Activated naive CD4-positive, alpha-beta T cell treated with anti-CD3 and anti-CD28 coated beads for 36 hours (primary cell): ENCODE measurements at places on chromosomes 5 and 9. TPM values are rescaled to one million over a fixed set of nuclear protein-coding genes. Genes with fewer than 3 reads are reported as not detected.

DNA sequence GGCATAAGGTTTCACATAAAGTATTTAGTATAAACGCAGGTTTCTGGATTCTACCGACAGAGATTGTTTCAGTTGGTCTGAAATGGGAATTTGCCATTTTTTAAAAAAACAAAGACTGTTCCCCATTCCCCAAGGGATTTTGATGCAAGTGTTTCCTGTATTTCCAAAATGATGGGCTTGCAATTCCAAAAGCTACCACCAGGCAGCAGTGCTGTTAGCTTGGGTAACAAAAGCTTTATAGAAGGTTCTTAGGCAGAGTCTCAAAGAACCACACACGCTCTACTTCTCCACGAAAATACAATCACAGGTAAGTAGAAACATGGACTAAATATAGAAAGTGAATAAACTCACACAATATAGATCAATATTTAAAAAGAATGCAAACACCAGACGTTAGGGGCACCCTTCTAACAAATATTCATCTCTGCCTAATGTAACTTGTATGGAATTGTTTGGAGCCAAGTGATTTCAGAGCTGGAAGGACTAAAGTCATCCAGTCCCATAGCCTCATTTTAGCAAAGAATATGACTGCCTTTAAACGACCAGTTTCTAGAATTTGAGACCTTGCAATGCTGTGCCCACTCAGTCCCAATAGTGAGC is 154.3 kb downstream of the SPOCK1 start:
- no peak overlapping the region for H3K4me3 ChIP-seq
- H3K4me1 ChIP-seq = no peaks in the 10 kb centered on the region
- no peaks in the 10 kb centered on the region for H3K36me3 ChIP-seq
- peak; percentile 28 for DNase-seq
- no peak overlapping the region for H3K27ac ChIP-seq

DNA sequence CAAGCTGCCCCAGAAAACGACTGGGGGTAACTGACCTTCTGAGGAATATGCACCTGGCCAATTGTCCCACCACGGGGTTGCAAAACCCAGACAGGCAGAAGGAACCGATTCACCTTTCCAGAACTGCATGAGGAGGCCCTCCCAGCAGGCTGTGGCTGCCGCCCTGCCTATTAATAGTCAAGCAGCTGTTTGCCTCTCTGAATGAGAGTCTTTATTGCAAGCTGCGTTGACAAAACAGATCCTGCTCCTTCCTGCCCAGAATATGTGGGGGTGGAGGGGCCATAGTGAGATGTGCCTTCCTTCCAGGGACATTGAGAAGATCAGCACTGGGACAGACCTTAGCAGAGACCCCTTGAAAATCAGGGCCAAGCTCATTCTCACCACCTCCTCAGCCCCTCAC is 18.3 kb upstream of the TCOF1 start:
- no peaks in the 10 kb centered on the region for H3K27me3 ChIP-seq
- H3K27ac ChIP-seq = no peak overlapping the region
- no peak for DNase-seq

DNA sequence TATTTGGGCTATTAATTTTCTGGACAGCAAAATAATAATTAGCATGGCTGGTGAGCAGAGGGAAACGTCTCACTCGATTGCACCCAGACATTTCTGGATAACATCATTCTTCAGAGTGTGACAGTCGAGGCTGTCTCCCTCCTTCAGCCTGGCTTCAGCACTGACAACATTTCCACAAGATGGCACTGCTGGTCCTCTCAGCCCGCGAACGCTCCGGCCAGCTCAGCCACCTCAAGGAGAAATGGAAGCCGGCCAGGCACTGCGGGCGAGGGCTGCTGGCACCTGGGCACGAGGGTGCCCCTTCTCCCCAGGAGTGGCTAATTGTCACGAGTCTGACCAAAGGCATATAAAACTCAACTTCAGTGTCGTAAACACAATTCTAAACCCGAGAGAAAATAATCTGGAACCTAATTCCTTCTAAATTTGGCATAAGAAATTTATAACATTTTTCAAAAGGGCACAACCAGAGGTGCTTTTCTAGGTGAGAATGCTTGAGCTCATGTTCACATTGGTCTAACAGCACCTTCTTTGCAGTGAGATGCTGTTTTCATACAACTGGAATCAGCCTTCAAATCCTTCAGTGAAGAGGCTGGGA is 65.9 kb downstream of the DAP start:
- H3K27ac ChIP-seq = no peak overlapping the region
- no peaks in the 10 kb centered on the region for H3K36me3 ChIP-seq
- no peaks in the 10 kb centered on the region for H3K27me3 ChIP-seq
- peaks cover 39% of the 10 kb centered on the region for H3K4me1 ChIP-seq
- peak; percentile 56 for DNase-seq

GRCh38 chr9:19496321-19497050 is 87.7 kb downstream of the ACER2 start:
- H3K4me3 ChIP-seq = no peak overlapping the region
- H3K27me3 ChIP-seq = peaks cover 5% of the 10 kb centered on the region
- peaks cover 20% of the 10 kb centered on the region for H3K4me1 ChIP-seq
- DNase-seq = no peak

- H3K36me3 ChIP-seq = no peaks in the 10 kb centered on the region
- H3K27me3 ChIP-seq = no peaks in the 10 kb centered on the region
Measured at GRCh38 chr9:123359546-123359945, 3.5 kb downstream of the CRB2 start.

TSSK1B gene
- total RNA-seq = not detected

ABLIM3 gene
- not detected for total RNA-seq

GRCh38 chr5:180779985-180780610 is 22.5 kb downstream of the MGAT1 start:
- no peak overlapping the region for H3K27ac ChIP-seq
- no peaks in the 10 kb centered on the region for H3K36me3 ChIP-seq
- H3K4me3 ChIP-seq = no peak overlapping the region
- no peaks in the 10 kb centered on the region for H3K27me3 ChIP-seq
- no peak for DNase-seq

GRCh38 chr5:154444556-154445421 is 1.0 kb upstream of the SAP30L start:
- H3K27me3 ChIP-seq = no peaks in the 10 kb centered on the region
- peaks cover 36% of the 10 kb centered on the region for H3K4me1 ChIP-seq
- H3K27ac ChIP-seq = peak overlapping the region; percentile 92
- peaks cover 31% of the 10 kb centered on the region for H3K36me3 ChIP-seq
- DNase-seq = peak; percentile 23
- H3K4me3 ChIP-seq = peak overlapping the region; percentile 98

- H3K4me1 ChIP-seq = no peaks in the 10 kb centered on the region
- H3K36me3 ChIP-seq = no peaks in the 10 kb centered on the region
- H3K27me3 ChIP-seq = peaks cover 4% of the 10 kb centered on the region
- DNase-seq = no peak
- no peak overlapping the region for H3K4me3 ChIP-seq
Measured at GRCh38 chr5:57906671-57907070, 424.1 kb upstream of the ACTBL2 start.

DNA sequence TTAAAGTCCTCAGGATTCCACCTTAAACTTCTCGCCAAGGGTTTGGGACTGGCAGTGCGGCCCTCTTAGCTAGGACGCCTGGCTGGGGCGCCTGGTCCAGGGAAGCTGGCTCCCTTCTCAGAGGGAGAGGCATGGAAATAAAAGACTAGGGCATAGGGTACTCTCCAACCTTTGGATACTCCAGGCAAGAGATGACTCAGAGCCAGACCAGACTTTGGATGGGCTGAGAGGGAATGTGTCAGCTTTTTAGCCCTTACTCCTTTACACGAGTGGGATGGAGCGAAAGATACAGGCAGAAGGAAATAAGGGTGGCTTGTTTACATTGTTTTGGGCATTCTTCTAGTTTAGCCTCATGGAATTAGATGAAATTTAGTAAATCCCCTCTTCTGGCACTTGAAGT is 48.2 kb downstream of the IL31RA start:
- peaks cover 25% of the 10 kb centered on the region for H3K4me1 ChIP-seq
- H3K27me3 ChIP-seq = peaks cover 2% of the 10 kb centered on the region
- H3K27ac ChIP-seq = no peak overlapping the region
- DNase-seq = no peak

- no peak overlapping the region for H3K4me3 ChIP-seq
- no peaks in the 10 kb centered on the region for H3K4me1 ChIP-seq
- DNase-seq = no peak
- peaks cover 17% of the 10 kb centered on the region for H3K27me3 ChIP-seq
- H3K27ac ChIP-seq = no peak overlapping the region
Measured at GRCh38 chr9:114115654-114116125, 16.6 kb upstream of the KIF12 start.

GRCh38 chr9:69171049-69171448 is 3.0 kb upstream of the TJP2 start:
- peaks cover 37% of the 10 kb centered on the region for H3K27me3 ChIP-seq
- no peak for DNase-seq
- peaks cover 38% of the 10 kb centered on the region for H3K4me1 ChIP-seq
- H3K27ac ChIP-seq = no peak overlapping the region
- H3K4me3 ChIP-seq = no peak overlapping the region

- no peak overlapping the region for H3K27ac ChIP-seq
- H3K27me3 ChIP-seq = no peaks in the 10 kb centered on the region
- H3K36me3 ChIP-seq = no peaks in the 10 kb centered on the region
- DNase-seq = peak; percentile 17
Measured at GRCh38 chr5:160230686-160231527, 1.6 kb downstream of the FABP6 start.

DNA sequence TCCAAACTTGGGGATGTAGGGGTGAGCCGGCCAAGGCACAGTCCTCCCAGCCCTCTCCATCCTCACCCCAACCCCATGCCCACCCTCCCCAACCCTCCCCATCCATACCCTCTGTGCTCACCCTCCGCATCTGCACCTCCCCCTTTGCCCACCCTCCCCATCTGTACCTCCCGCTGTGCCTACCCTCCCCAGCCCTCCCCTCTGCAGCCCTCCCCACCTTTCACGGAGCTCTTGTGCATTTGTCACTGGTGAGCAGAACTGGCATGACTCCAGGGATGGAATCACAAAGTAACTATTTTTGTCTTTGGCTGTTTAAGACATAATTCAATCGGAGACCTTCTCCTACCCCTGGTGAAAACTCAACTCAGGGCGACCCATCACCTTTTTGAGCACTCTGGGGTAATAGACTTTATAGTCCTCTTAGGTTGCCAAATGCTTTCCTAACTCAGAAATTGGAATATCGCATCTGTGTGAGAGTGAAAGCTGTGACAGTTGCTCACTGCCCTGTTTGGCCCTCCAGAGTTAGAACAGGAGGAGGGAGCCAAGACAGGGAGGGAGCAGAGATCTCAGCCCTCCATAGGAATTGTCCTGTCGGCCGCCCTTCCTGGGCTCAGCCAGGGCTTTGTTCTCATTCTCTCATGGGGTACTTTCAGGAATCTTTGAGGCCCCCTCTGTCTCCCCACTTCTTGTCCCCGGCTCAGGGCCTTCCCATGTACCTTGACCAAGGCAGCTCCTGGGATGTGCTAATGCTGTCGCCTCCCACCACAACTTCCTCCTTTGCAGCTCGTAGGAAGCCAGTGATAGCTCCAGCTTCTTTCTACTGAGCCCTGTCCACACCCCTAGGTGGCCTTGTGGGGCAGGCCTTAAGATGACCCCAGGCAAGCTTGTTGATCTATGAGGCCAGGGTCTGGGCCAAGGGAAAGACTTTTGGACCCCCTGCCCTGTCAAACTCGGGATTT is 36.2 kb downstream of the OTULIN start:
- DNase-seq = no peak
- H3K36me3 ChIP-seq = peaks cover 70% of the 10 kb centered on the region
- H3K27me3 ChIP-seq = no peaks in the 10 kb centered on the region

GRCh38 chr5:110908848-110909247 is 162.7 kb upstream of the TSLP start:
- H3K27ac ChIP-seq = no peak overlapping the region
- no peak for DNase-seq
- H3K27me3 ChIP-seq = peaks cover 6% of the 10 kb centered on the region
- no peak overlapping the region for H3K4me3 ChIP-seq

- H3K4me1 ChIP-seq = no peaks in the 10 kb centered on the region
- DNase-seq = no peak
- H3K4me3 ChIP-seq = no peak overlapping the region
Measured at GRCh38 chr5:110251366-110251765, 475.1 kb downstream of the TMEM232 start.

NLN gene
- total RNA-seq = 32.4 TPM

GRCh38 chr9:92745331-92745730 is 19.3 kb downstream of the BICD2 start:
- H3K4me1 ChIP-seq = peaks cover 57% of the 10 kb centered on the region
- peaks cover 2% of the 10 kb centered on the region for H3K36me3 ChIP-seq
- no peaks in the 10 kb centered on the region for H3K27me3 ChIP-seq
- H3K27ac ChIP-seq = no peak overlapping the region
- no peak for DNase-seq
- no peak overlapping the region for H3K4me3 ChIP-seq

DNA sequence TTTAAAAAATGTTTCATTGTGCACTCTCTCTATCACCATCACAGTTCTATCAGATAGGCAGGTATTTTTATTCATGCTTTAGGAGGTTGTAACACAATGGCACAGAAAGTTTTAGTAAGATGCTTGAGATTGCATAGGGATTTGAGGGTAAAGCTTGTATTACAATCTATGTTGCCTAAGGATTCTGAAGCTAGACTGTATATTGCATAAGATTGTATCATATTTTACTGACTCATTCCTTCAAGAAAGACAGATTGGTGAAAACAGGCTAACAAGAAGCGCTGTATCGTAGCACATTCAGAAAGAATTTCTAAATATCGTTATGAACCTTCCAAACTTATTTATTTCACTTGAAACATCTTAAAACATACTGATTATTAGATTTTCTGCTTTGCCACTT is 577.7 kb downstream of the EBF1 start:
- no peaks in the 10 kb centered on the region for H3K27me3 ChIP-seq
- no peak for DNase-seq
- no peaks in the 10 kb centered on the region for H3K36me3 ChIP-seq
- no peak overlapping the region for H3K4me3 ChIP-seq

NADK2 gene
- total RNA-seq = 19.9 TPM

GRCh38 chr5:6377582-6377904 is 804 bp downstream of the MED10 start:
- H3K36me3 ChIP-seq = peaks cover 35% of the 10 kb centered on the region
- no peak for DNase-seq
- peaks cover 35% of the 10 kb centered on the region for H3K4me1 ChIP-seq

DNA sequence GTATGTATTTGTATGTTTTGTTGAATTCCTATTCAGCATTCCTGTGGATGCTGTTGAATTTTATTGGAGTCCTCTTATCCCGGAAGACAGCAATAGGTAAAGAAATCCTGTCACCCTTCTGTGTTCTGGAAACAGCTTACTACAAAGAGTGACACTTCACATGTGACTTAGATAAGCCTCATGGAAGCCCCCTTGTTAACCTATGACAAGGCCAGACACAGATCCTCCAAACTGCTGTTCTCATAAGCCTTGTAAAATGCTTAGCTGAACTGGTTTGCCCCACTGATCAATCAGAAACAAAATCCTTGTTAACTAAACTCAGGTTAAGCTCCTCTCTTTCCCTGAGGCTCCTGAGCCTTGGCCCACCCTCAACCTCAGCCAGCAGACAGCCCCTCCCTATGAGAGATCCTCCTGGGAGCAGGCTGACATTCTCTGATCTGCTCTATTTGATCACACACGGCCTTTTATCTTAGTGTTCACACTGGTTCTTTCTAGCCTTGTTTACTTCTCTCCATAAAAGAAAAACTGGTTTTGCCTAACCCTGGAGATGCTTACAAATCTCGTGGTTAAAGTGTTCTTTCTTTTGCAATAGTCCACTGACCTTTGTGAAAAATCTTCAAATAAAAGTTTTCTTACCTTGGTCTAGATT is 29.4 kb upstream of the ATP6V1G1 start:
- DNase-seq = no peak
- no peaks in the 10 kb centered on the region for H3K27me3 ChIP-seq
- no peaks in the 10 kb centered on the region for H3K4me1 ChIP-seq
- H3K27ac ChIP-seq = no peak overlapping the region
- no peaks in the 10 kb centered on the region for H3K36me3 ChIP-seq

- no peaks in the 10 kb centered on the region for H3K36me3 ChIP-seq
- no peak overlapping the region for H3K4me3 ChIP-seq
- no peaks in the 10 kb centered on the region for H3K27me3 ChIP-seq
- peak; percentile 73 for DNase-seq
- H3K27ac ChIP-seq = no peak overlapping the region
Measured at GRCh38 chr9:35954942-35955546, 2.9 kb downstream of the OR2S2 start.
